GF-D8 (cell line): ENCODE measurements at places on chromosomes 11 and 22.

DNA sequence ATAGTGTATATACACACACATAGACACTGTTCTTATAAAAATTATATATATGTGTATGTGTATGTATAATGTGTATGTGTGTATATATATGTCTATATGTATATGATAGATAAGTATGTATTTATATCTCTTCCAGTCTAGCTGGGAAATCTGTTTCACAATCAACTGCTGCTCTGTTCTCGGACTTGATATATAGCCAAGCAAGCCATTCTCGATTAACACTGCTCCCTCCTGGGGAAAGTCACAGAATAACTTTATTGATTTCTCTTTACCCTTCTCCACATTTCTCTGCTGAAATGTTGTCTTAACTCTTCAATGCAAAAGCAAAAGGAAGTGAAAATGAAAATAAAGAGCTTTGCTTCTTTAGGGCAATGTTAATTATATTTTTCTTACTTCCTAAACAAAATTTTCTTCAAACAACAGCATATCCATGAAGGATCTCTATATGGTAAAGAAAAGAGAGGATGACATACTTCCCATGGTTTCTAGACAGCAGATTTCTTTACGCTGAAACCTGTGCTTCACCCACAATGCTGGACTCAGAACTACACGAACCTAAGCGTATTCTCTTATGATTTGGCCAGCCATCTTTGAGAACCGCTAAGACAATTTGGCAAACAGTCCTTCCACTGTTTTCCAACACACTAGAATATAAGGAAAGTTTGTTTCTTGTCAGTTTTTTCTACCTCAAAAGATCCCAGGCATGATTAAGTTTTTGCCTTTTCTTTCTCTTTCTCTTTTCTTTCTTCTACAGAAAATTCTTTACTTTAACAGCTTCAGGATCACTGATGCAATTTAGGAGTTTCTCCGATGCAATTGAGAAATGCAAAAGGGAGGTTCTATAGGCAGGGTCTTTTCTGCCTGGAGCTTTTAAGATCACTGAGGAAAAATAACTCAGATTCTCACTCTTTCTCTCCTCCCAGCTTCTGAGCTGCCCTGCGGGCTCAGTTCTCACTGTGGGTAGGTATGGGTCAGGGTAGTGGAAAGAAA is 1.9 kb downstream of the BLID start:
- DNase-seq = no peak

- DNase-seq = no peak
Observed at GRCh38 chr11:88173956-88174355, 1.3 kb downstream of the RAB38 start.

DNA sequence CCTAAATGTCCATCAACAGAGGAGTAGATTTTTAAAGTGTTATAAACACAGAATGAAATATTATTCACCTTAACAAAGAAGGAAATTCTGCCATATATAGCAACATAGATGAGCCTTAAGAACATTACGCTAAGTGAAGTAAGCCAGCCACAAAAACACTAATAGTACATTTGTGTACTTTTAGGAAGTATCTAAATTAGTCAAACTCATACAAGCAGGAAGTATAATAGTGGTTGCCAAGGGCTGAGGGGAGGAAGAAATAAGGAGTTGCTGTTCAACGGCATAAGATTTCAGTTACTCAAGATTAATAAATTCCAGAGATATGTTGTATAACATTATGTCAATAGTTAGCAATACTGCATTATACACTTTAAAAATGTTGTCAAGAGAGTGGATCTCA is 181.7 kb upstream of the ZC3H12C start:
- no peak for DNase-seq

DNA sequence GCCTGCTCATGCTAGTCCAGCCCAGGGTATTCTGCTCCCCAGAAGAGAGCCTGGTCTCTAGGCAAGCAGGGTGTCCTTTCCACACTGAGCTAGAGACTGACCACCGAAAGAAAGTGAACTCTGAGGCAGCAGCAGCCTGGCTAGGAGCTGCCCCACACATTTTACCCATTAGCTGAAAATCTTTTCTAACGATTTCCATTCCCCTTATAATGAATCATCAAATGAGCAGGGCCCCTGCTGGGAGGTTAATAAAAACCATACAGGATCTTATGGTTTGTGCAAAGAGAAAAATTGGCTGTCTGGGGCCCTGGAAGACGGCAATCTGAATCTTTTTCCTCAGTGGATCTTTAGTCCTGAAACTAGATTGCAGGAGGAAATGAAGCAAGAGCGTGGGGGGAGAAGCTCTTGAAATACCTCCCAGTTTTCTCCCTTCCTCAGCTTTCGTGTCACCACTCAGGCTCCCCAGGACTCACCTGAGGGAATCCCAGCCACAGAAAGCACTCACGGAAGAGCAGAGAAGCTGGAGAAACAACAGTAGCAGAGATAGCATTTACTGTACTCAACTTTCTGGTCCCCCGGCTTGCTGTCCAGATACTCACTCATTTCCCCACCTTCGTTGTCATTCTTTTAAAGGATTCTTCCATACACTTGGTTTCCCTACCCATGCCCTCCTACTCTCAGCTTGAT is 74.7 kb upstream of the CD44 start:
- no peak for DNase-seq

- peak; percentile 98 for DNase-seq
Observed at GRCh38 chr11:130068986-130069658, 572 bp upstream of the APLP2 start.

- DNase-seq = no peak
Observed at GRCh38 chr11:29243616-29244015, 773.2 kb downstream of the KCNA4 start.

DNA sequence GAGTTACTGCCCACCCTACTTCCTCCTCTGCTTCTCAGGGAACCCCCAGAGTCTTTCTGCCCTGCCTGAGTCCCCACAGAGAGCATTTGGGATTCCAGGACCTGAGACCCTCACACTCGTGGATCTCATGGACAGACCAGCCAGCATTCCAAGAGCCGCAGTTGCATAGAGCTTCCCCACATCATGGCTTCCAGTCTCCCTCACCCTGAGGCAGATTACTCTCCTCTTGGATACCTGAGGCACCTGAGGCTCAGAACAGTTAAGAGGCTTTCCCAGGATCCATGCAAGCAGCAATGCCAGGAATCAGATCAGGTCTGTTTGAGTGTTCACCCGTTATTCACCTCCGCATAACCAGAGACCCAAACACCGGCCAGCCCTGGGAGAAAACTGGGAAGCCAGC is 102.2 kb downstream of the TRIM29 start:
- no peak for DNase-seq

DNA sequence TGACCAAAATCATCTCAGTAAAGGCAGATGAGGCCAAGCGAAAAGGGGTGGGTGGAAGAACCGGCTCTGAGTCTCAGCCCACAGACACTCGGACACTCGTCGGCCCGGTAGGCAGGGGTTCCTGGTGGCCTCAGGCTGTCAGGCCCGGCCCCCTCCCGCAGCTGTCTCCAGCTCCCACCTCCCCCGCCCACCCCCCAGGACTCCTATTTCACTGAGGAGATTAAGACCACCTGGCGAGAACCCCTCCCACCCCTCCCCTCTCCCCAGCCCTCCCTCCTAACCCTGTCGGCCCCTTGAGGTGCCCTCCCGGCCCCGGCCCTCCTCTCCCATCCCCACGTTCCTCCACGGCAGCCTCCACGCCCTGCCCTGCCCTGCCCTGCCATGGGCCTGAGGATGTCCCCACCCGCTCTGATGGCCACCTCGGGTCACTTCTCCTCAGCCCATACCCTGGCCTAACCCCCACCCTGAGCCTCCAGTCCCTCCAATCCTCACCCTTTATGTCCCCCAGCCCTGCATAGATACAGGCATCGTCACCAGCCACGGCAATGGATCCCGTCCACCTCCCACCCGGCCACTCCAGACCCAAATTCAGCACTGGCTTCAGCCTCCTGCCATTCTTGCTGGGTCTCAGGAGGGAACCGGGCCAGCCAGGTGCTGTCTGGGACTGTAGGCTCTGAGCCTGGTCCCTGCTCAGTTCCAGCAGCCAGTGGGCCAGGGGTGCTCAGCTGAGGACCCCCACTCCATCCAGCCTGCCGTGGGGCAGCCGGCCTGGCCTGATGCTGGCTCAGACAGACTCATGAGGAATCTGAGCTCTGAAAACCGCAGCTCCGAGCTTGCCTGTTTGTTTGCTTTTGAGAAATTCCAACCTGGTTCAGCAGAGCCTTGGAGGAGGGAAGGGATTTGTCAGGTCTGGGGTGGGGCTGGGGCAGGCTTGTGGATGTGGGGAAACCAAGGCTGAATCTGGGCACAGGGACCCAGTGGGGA is 9.8 kb upstream of the TBX1 start:
- no peak for DNase-seq

DNA sequence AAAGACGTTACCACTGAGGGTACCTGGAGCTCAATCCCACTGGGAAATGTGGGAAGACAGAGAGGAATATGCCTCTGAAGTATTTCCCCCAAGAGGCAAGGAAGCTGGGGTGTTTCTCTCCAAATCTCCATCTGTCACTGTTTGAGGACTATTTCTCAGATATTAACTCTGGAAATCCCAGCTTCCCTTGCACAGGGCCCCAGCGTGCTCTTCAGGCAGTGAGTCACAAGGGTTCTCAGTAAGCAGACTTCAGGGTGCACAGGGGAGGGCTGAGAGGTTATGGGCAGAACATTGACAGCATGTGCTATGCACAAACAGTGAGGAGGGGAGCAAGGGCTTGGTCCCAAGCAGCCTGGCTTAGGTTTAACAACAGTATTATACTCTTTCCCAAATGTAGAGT is 60.9 kb upstream of the EED start:
- no peak for DNase-seq

GRCh38 chr11:17812091-17812864 is 77.7 kb downstream of the KCNC1 start:
- no peak for DNase-seq

DNA sequence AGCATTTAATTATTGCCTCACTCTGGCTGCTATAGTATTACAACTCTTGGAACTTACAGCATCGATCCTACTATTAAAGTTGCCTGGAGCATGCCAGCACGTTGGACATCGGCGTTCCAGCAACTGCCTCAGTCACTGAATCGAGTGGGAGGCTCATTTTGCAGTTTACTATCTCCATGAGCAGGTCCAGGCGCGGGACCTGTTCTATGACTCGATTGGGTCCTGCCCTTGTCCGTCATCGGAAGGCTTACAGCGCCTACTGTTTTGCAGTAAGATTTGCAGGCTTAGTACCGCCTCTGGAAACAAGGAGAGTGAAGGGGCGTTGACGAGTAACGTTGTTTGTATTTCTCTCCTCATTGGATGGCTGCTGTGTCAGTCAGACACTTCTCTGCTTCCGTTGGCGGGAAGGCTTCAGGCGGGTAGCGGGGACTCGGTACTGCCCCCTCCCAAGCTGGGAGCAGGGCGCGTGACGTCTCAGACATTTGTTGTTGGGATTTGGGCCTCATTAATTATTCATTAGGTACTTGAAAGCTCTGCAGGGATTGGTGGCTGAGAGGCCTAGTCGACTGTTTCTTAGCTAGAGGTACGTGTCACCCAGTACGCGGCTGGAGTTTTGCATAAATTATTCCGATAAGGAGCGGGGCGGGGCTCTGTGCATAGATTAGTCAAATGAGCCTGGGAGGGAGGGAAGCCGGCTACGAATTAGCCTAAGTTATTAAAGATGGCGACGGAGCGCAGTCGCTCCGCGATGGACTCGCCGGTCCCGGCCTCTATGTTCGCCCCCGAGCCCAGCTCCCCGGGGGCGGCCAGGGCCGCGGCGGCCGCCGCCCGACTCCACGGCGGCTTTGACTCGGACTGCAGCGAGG is at the start of gene GTPBP1:
Gene GTPBP1 (plus strand): TSS at position 710 of the 866 bp plus-strand sequence. CDS start 12 bp downstream, at position 722.
- peak; percentile 100 for DNase-seq

DNA sequence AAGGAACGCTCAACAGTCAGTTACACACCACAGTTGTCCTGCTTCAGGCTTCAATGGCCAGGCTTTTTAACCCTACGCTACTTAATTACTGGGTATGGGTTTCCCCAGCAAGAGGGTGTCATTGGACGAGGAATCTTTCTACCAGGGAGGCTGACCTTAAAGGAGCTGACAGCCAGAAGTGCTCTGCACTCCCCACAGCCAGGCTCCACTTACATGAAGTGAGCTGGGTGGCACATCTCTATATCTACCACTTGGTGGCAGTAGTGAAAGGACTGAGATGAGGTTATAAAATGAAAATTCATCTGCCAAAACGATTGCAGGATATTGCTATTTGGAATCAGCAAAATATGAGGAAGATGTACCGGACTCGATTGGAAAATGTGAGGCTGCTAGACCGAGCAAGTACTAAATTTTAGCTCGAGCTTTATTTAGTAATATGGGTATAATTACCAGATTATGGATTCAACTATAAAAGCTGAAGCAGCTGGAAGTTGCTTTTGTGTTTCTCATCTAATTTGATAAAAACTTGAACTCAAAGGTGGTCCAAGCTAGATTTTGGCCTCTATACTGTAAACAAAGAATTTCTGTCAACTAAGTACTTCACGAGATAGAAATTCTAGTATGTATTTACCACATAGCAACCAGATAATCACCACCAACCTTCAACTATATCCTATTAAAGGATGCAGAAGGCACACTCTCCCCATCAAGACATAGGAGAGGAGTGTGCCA is 53.9 kb upstream of the CEP126 start:
- peak; percentile 39 for DNase-seq

GRCh38 chr11:128632141-128632791 is 44.9 kb upstream of the ETS1 start:
- peak; percentile 67 for DNase-seq

DNA sequence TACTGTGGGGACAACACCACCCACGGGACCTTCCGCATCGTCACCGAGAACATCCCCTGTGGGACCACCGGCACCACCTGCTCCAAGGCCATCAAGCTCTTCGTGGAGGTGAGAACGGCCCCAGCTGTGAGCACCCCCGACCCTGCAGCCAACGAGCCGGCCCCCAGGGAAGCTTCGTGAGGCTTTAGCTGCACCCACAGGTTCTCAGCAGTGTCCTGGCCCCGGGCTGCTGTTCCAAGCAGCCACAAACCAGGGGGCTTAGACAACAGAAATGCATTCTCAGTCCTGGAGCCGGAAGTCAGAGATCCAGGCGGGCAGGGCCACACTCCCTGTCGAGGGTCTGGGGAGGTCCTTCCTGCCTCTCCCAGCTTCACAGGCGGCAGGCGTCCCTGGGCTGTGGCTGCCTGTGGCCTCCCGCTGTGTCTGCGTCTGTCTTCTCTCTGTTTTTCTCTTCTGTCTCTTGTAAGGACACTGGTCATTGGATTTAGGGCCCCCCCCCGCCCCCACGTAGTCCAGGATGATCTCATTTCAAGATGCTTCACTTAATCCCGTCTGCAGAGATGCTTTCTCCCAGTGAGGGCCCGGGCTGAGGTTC is 12.5 kb downstream of the MUC5B start:
- DNase-seq = no peak

DNA sequence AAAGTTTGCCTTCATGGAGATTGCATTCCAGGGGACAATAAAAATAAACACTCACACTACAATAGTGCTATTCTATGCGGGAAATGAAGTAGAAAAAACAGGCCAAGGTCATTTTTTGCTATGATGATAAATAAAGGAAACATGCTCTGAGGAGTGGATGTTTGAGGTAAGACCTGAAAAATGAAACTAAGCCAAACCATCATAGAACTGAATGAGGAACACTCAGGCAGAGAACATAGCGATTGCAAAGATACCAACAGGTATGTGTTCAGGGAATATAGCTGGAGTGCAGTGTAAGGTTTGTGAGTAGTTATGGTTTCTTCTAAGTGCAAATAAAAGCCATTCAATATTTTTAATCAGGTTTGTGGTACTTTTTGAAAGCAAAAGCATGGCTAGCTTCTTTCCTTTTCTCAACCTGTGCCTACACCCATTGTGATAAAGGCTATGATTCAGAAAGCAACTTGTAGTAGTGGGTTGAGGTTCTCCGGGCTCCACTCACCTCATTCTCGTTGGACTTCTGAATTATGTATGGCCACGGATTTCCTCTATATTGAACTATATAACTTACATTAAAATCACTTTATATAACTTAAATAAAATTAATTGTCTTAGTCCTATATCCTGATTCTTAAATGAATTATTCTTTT is 278.2 kb upstream of the CHORDC1 start:
- DNase-seq = no peak

- no peak for DNase-seq
Observed at GRCh38 chr11:72278905-72279304, 34.9 kb upstream of the PHOX2A start.
